HFF-Myc (cell line): ENCODE measurements at places on chromosomes 2 and 18.

DNA sequence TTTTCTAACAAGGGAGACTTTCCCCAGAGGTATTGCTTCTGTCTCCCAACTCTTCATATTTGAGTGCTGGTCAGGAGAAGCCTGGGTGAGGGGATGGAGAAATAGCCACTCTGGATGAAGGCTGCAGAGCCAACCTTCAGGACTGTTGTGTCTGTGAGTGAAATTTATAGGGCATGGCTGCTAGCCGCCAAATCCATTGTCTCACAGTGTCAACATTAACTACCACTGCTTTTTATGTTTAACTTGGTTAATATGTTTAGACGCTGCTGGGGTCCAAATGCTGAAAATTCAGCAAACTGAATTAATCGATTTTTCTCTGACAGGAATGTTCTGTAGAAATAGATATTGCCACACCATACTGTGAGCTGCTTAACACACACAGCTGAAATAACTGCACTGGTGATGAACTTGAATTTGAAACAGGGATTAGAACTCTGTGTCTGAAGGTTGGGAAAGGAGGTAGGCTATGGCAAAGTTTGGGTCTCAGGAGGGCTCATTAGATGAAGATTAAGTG lies 281.0 kb downstream of the DCC start:
- no peak for DNase-seq

DNA sequence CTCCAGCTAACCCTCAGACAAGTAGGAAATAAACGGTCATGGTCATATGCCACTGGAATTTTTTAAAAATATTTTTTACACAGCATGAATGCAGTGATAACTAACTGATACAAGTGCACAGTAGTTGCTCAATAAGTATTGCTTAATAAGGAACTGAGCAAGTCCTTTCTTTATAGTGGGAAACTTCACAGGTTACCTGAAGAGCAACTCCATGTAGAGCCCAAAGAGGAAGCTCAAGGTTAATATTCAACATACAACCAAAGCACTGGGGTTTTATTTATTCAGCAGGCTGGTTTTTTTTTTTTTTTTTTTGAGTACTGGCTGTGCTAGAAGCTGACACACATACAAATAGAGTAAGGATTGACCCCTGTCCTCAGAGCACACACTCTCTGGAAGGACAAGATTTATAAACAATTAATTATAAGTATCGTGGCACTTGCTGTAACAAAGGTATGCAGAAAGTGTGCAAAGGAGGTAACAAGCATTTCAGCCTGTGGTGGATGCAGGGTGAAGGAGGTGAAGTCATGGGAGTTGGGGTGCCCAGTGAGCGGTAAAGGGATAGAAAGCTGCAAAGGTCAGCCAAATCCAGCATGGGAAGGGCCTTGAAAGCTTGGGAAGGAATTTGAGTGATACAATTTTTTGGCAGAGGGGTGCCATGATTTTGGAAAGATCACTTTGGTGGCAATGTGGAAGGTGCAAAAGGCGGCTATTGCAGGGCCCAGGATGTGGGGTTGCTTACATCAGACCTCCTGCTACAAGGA lies 52.7 kb downstream of the ATOH8 start:
- no peak for DNase-seq

DNA sequence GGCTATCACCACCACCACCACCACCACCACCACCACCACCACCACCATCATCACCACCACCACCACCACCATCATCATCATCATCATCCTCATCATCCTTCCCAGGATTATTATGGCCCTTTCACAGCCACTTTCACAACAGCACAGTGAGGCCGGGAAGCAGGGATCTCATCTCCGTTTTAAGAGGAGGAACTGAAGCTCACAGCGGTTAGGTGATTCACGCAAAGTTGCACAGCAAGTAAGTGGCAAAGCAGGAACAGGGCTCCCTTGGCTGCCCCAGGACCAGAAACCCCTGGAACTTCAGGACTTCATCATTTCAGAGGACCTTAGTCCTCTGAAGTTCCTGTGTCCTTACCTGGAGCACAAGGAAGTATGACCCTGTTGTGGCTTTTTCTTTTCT lies 26.8 kb downstream of the MRPL35 start:
- DNase-seq, result no peak

DNA sequence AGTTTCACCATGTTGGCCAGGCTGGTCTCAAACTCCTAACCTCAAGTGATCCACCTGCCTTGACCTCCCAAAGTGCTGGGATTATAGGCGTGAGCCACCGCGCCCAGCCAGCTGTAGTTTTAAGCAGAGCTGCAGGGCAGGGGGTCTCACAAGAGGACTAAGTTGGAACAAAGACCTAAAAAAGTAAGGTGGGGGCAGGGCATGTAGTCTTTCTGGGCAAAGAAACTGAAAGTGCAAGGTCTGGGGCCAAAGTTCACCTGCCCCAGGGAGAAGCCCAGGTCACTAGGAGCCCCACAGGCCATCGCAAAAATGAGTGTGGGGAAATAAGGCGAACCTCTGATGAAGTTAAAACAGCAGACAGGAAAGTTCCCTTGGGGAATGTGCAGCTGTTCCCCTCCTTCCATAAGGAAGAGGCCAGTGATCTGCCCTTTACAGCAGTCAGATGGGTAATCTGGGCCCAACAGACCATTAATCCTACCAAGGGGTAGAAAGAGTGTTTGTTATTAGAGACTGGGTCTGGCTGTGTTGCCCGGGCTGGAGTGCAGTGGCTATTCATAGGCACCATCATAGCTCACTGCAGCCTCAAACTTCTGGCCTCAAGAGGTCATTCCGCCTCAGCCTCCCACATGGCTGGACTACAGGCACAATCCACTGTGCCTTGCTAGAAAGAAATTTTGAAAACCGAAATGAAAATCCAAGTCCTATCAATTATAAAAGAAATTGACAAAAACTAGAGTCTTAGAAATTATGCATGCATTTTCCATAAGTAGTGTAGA lies 2.8 kb downstream of the SCLY start:
- no peak for DNase-seq

GRCh38 chr2:68946117-68946516 lies 6.6 kb downstream of the GKN2 start:
- no peak for DNase-seq

GRCh38 chr2:143792602-143793001 lies 663.4 kb downstream of the ARHGAP15 start:
- no peak for DNase-seq

GRCh38 chr2:187644486-187644885 lies 90.3 kb upstream of the TFPI start:
- DNase-seq, result no peak

GRCh38 chr2:120034027-120034426 lies 21.1 kb downstream of the EPB41L5 start:
- DNase-seq, result no peak

DNA sequence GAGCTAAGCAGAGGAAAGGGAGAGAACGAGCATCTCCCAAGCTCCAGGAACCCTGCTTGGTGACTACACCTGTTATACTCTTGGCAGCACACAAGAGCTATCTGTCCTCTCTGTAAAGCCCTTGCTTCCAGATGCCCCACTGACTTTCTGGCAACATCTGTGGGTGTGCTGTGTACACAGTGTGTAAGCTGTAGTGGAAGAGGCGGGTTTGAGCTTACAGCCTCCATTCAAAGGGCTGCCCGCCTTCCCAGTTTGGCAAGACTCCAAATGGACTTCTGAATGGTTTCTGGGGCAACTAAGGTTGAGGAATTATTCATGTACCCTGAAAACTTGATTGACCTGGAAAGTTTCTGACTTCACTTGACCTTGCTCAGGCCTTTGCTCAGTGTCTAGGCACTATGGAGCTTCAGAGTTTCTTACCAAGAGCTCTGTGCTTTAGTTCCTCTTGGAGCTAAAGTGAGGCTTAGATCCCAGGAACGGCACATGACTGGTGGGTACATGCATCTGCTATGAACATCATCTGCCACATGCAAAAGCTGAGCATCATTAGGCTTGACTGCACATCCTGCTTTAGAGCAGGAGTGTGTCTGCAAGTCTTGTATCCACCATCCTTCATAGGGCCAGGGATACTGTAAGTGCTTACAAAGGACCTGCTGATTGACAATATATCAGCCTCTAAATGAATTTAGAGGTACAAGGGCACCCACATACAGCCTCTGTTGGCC lies 290.9 kb upstream of the SIX2 start:
- no peak for DNase-seq

DNA sequence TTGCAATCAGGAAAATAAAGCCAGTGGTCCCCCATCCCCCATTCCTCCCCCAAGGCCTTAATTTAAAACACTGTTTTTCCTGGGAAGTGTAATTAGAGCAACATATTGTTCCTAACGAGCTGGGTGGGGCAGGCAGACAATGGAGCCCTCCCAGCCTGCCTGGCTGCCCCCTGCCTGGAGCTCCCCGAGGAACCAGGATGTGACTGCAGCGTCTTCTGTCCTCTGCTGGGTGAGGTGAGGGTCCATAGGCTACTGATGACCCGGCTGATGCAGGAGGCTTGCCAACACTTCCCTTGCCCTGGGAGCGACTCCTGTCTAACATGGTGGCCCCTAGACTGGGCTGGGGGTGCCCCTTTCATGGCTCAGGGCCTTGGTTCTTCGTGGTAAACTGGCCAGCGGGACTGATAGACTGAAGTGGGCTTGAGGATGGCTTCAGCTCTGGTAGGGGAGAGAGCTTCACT lies 152.4 kb downstream of the DYSF start:
- DNase-seq, result no peak

GRCh38 chr2:151908204-151908882 lies 80.1 kb upstream of the ARL5A start:
- no peak for DNase-seq

- no peak for DNase-seq
Measured at GRCh38 chr2:237673130-237674001, 46.0 kb downstream of the LRRFIP1 start.

DNA sequence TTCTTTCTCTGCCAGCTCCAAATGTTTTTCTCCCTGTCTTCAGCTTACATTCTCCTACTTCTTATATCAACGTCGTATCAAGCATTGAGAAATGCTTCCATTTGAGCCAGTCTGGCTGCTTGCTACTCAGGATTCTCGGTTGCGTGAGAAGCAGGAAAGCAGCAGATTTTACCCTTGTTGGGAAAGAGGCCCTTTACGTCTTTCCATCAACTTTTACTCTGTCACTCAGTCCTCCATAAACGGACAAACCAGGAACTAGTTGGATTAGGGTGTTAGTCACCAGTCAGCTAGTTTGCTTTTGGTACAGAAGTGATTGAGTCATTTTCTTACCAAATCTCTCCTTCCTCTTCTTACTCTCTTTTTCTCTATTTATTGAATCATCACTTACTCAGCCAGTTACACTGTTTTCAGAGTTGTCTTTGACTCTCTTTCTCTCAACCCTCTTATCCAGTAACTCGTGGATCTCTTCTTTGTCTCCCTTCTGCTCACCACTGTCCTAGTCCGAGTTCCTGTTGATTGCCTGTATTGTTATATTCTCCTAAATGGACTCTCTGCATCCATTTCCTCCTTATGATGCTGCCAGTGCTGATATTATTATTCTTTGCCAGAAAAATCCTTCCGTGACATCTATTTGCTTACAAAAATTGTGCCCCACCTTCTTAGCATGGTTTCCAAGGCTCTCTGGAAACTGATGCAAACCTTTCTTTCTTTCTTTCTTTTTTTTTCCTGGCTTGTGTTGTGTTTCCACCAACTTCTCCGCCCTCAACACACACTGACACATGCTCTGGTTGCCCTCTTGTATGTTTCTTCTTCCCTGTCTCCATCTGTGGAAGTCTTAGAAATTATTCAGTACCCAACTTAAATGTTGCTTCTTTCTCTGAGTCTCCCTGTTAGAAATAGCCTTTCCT lies 61.5 kb downstream of the VRK2 start:
- peak; percentile 35 for DNase-seq

GRCh38 chr2:27313882-27314645 lies 5.8 kb upstream of the UCN start:
- DNase-seq, result no peak

DNA sequence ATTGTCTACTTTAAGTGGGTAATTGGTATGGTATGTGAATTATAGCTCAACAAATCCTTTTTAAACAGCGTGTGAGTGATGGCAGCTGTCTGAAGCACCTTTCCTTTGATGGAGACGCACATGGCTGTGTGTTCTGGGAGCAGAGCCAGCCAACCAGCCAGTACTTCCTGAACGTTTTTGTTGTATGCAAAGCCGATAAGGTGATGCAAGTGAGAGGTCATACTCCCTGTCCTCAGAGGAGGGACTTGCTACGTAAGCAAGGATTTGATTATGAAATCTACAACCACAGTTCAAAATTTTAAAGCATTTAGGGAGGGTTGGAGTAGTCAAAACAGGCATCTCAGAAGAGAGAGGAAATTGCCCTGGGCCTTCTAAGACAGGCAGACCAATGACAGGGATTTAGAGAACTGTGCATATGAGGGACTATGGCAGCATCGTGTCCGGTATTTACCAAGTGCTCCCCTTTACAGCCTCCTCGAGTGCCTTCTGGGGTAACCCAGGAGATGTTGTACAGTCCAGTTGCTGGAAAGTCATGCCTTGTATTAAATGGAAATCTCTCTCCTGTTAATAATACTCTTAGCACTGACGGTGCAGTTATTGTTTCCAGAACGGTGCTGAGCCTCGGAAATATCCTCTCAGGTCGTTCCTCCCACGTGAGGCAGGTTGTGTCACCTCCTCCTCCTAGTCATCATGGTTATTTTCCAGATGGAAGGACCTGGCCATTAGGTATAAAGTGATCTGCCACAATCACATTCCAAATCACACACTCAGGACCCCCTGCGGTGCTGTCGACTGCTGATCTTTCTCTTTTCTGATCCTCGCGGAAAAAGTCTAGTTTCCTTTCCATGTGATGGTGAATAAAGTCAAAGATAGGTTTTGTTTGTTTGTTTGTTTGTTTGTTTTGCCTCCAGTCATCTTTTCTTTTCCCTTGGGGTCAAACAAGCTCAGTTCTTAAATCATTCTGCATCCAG lies 28.4 kb downstream of the ARHGEF4 start:
- peak; percentile 17 for DNase-seq

DNA sequence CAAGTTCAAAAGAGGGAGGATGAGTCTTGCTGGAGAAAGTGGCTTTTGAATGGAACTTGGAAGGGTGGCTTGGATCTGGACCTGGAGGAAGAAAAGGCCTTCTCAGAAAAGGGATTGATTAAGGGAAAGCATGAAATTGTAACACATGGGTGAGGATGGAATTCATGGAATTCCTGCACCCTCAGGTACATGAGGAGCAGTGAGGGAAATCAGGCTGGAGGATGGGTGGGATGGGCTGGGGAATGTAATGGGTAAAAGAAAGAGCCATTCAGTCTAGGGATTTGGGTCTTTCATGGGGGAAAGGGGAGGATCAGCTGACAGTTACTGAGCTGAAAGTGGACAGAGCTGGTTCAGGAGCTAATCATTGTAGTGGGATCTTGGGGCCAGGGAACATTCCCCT lies 51.2 kb upstream of the HAAO start:
- no peak for DNase-seq

DNA sequence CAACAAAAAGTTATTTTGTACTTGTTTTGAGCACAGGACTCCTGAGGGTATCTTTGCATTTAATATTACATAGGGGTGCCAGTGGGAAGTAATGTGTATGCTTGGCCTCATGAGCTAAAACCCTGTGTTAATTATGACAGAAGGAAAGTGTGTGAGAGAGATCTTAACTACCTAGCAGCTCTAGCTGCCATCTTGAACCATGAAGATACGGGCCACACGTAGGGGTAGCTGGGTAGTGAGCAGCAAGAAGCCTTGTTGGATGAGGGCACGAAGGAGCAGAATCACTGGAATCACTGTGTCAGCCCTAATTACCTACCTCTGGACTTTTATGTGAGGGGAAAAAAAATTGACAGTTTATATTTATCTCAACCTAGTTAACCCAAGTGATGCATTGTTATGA lies 15.4 kb upstream of the CASP10 start:
- DNase-seq, result no peak
